ENCODE measurements at places on chromosomes 12 and 14.

GRCh38 chr12:25458047-25458552, 95.0 kb downstream of the LMNTD1 start:
- H3K27ac ChIP-seq = no peak overlapping the region
- no peaks in the 10 kb centered on the region for H3K4me1 ChIP-seq
- no peak for DNase-seq
- H3K36me3 ChIP-seq = no peaks in the 10 kb centered on the region
- H3K27me3 ChIP-seq = no peaks in the 10 kb centered on the region

GRCh38 chr12:15526033-15526432, 203.7 kb downstream of the PTPRO start:
- DNase-seq = no peak
- H3K4me1 ChIP-seq = no peaks in the 10 kb centered on the region
- no peak overlapping the region for H3K4me3 ChIP-seq
- H3K27me3 ChIP-seq = no peaks in the 10 kb centered on the region
- no peaks in the 10 kb centered on the region for H3K36me3 ChIP-seq
- H3K27ac ChIP-seq = no peak overlapping the region

DNA sequence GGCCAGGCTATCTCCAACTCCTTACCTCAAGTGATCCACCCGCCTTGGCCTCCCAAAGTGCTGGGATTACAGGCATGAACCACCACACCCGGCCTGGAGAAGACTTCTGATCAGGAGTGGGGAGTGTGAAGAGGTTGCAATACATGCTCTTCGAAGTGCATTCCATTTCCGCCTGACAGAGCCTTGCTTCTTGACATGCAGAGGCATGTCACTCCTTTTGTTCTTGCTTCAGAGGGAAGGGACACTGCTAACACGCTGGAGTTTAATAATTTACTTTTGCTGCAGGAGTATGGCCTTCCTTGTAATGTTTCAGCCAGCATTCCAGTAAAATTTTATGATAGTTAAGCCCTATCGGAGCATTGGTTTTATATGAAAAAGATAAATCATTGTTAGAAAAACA, 74.9 kb downstream of the SLC25A47 start:
- H3K36me3 ChIP-seq = no peaks in the 10 kb centered on the region
- no peaks in the 10 kb centered on the region for H3K27me3 ChIP-seq
- H3K4me3 ChIP-seq = no peak overlapping the region
- no peak for DNase-seq
- H3K4me1 ChIP-seq = peaks cover 3% of the 10 kb centered on the region

DNA sequence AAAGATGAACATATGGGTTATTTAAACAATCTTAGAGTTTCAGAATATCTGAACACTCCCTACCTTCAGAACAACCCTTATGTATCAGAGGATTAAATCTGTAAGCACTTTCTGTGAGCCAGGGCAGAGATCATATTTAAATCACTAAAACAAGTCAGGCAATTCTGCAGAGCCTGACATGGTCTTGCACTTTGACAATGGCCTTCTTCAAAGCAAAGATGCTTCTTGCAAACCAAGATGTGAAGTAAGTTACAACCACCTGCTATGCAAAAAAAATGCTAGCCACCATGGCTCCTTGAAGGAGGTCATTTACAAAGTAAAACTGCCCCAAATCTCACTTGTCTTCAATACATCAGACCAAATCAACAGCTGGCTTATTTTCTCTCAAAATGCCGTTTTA, 3.2 kb downstream of the PPP1CC start:
- no peak overlapping the region for H3K4me3 ChIP-seq
- peaks cover 7% of the 10 kb centered on the region for H3K4me1 ChIP-seq
- DNase-seq = no peak
- H3K27me3 ChIP-seq = no peaks in the 10 kb centered on the region
- H3K27ac ChIP-seq = no peak overlapping the region

- peak; percentile 27 for DNase-seq
- no peak overlapping the region for H3K27ac ChIP-seq
- no peaks in the 10 kb centered on the region for H3K36me3 ChIP-seq
- no peaks in the 10 kb centered on the region for H3K4me1 ChIP-seq
- no peaks in the 10 kb centered on the region for H3K27me3 ChIP-seq
These were observed 178.5 kb upstream of the OR4E1 start for GRCh38 chr14:21852061-21852664.

GRCh38 chr12:6684609-6685008, 4.6 kb downstream of the ZNF384 start:
- DNase-seq = peak; percentile 54
- no peak overlapping the region for H3K4me3 ChIP-seq
- peaks cover 4% of the 10 kb centered on the region for H3K4me1 ChIP-seq
- H3K27me3 ChIP-seq = no peaks in the 10 kb centered on the region
- H3K27ac ChIP-seq = no peak overlapping the region
- H3K36me3 ChIP-seq = peaks cover 4% of the 10 kb centered on the region

DNA sequence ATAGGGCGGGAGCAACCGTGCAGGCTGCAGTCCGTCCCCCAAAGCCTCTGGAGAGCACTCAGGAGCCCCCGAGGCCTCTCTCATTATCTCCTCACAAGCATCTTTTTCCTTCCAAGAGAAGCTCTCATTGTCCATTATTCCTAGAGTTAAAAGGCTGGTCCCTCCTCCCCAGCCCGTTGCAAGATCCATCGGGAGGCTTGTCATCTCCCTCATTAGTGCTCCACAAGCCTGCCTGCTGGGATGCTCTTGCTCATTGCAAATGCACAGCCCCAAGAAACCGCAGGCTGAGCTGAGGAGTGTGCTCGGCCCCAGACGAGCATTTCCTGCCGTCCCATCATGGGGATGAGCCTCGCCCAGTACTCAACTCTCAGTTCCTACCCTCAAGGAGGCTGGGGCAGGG, 23.3 kb downstream of the NUAK1 start:
- peaks cover 32% of the 10 kb centered on the region for H3K4me1 ChIP-seq
- DNase-seq = no peak
- H3K36me3 ChIP-seq = no peaks in the 10 kb centered on the region
- H3K27me3 ChIP-seq = no peaks in the 10 kb centered on the region
- no peak overlapping the region for H3K4me3 ChIP-seq

- H3K4me3 ChIP-seq = no peak overlapping the region
- no peaks in the 10 kb centered on the region for H3K4me1 ChIP-seq
- H3K27ac ChIP-seq = no peak overlapping the region
These were observed 195.0 kb upstream of the PDZRN4 start for GRCh38 chr12:40993158-40993557.

DNA sequence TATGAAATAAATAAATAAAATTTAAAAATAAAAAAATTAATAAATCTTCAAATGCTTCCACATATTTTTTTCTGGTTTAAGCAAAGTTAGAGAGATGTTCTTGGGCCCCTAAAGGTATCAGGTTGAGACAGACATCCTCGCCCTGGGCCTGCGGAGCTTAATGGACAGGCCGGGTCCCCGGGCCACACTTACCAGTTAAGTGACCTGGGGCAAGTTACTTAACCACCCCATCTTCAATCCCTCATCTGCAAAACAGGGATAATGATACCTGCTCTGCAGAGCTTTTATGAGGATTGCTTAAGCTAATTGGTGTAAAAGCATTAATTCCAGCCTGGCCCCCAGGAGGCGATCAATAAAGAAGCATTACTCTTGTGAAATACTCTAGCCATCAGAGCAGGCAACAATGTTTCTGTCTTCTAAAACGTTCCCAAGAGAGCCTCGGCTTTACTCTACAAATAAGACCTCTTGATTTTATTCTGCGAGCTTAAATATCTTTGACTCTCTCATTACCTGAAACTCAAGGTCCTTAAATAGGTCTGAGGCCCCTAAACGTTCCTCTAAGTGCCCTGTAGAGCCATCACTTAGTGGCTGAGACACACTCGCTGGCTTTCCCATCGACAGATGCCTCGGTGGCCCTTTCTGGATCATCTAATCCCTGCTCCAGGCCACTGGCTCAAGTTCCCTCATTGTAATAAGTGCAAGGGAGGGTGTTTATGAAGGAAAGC, 81.1 kb upstream of the DIO3 start:
- H3K4me1 ChIP-seq = peaks cover 4% of the 10 kb centered on the region
- no peak overlapping the region for H3K27ac ChIP-seq
- no peak overlapping the region for H3K4me3 ChIP-seq
- no peaks in the 10 kb centered on the region for H3K27me3 ChIP-seq
- H3K36me3 ChIP-seq = no peaks in the 10 kb centered on the region
- DNase-seq = no peak

DNA sequence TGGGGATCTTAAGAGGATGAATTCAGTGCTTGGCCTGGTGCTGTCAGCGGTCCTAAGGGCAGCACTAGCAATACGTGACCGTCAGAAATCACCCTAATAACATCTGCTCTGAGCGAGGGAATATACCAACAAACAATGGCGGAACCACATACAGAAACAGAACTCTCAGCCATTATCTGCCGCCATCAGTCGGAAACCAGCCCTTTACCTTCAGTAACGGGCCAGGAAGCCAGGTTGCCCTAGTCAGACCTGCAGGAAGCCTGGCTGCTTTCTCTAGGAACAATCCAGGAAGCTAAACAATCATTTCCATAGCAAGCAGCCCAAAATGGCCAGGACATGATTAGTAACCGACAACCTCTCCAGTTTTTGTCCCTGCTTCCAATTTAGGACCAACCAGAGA, 5.6 kb downstream of the CDCA4 start:
- peaks cover 4% of the 10 kb centered on the region for H3K4me1 ChIP-seq
- H3K27ac ChIP-seq = no peak overlapping the region
- H3K4me3 ChIP-seq = no peak overlapping the region
- no peaks in the 10 kb centered on the region for H3K27me3 ChIP-seq

GRCh38 chr12:68263366-68263765, 10.0 kb upstream of the IL22 start:
- no peak overlapping the region for H3K4me3 ChIP-seq
- no peaks in the 10 kb centered on the region for H3K36me3 ChIP-seq
- H3K27me3 ChIP-seq = no peaks in the 10 kb centered on the region
- no peak overlapping the region for H3K27ac ChIP-seq
- no peaks in the 10 kb centered on the region for H3K4me1 ChIP-seq
